ENCODE measurements at places on chromosomes 3 and 15.

GRCh38 chr3:53513556-53514190 is 19.3 kb downstream of the CACNA1D start:
- no peak for DNase-seq

DNA sequence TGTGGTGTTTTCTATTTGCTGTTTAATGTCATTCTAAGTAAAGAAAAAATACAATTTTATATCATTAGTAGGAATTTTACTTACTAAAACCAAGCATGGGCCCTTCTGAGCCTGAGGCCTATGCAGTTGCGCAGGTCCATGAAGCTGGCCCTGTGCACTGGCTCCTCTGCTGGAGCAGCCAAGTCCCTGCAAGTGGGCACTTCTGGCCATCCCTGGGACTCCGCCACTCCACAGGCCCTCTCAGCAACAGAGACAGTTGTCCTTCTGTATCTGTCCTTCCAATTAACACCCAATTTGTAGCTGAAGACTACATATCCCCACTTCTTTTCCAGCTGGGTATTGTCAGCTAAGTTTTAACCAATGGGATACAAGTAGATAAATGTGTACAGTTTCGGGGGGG is 49.9 kb upstream of the RYK start:
- no peak for DNase-seq

DNA sequence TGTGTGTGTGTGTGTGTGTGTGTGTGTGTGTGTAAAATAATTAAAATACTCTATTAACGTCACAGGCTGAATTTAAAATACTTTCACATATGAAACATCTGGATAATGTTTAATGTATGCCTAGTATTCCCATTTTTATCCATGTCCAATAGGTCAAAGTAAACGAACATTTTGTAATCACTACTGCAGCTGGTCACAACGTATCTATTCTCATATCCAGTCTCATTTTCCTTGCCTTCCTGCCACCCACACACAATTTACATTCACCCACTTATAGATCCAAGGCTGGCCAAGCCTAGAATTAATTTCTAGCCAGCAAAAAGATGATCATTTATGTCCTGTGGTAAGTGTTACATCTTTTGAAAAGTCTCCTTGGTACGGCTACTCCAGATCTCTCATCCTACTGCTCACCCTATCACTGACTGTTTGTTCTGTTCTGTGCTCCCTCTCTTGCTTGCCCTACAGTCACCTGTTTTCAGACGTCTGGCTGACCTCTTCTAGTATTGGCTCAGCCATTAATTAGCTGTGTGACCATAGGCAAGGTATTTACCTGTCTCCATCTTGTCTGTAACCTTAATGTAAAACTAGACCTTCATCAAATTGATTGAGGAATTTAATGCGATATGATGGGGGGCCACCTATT is 17.6 kb downstream of the SERPINI2 start:
- DNase-seq, result no peak

DNA sequence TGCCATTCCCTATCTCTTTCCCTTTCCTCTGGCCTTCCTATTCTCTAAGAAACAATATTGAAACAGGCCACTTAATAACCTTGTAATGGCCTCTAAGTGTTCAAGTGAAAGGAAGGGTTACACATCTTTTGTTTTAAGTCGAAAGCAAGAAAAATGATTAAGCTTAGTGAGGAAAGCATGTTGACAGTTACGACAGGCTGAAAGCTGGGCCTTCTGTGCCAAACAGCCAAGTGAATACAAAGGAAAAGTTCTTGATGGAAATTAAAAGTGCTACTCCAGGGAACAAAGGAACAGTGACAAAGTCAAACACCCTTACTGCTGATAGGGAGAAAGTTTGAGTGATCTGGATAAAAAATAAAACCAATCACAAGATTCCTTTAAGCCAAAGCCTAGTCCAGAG is 54.2 kb downstream of the SENP2 start:
- DNase-seq, result no peak

DNA sequence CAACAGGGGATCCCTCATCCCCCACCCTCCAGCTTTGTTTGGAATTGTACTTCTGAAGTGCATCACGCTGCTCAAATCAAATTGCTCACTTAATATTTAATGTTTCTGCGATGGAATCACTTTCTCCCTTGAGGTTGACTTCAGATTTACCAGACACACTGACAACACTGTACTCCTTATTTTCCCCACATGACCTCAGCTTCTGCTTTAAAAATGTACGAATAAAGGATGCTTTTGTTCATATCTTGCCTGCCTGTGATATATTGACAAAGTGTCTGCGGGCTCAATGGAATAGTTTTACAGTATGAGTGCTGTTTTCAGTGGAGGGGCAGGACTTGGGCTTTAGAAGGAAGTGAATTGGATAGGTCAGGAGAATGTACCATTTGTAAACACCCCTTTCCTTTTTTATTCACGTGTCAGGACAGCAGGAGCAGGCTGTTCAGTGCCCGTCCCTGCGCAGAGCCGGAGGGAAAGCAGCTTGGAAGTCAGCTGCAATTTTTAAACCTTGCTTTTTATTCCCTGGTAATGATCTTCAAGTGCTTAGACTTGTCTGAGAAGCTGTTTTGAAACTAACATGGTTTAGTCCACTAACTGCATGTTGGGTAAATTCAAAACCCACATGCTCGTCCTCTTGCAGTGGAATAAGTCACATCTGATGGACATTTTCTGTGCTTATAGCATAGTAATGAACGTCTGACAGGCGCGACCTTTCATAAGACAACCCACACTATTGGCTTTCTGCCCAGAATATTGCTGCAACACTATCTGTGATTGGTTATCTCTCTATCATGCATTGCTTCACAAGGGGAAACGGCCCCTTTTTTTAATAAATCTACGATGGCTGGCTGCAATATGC is 29.9 kb downstream of the MBNL1 start:
- peak; percentile 50 for DNase-seq

DNA sequence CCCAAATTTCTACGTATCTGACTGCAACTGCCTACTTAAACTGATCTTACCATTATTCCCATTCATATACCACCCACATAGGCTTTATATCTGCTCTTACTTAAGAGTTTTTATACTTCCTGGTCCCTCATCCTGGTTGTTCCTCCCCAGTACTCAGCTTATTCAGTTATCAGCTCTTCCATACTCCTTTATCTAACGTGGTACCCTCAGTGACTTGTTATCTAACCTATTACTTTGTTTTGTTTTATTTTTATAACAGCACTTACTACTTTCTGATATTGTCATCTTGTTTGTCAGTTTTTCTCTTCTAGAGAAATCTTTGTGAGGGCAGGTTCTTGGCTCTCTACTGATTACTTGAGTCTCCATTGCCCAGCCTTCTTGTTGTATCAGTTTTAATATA is 100.6 kb downstream of the ZNF609 start:
- DNase-seq, result no peak

- no peak for DNase-seq
Observed at GRCh38 chr3:12999147-13000140, 73.8 kb downstream of the IQSEC1 start.

DNA sequence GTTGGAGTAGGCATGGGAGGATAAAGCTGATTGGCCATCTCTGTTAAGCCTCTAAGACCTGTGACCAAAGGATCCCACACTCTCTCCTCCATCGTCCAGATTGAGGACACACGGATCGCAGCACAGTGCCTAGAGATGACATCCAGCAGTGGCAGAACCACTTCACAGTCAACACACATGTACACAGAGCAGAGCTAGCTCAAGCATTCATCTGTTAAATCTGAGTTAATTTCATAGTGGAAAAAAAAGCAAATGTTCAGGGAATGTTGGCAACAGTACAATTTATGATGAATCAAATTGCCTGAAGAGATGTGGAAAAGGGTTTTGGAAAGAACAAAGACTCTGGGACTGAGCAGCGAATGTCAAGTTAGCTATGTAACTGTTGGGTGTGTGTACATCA is 108.1 kb upstream of the PLAAT1 start:
- no peak for DNase-seq

GRCh38 chr3:179716226-179716625 is 63.4 kb downstream of the USP13 start:
- DNase-seq, result no peak

DNA sequence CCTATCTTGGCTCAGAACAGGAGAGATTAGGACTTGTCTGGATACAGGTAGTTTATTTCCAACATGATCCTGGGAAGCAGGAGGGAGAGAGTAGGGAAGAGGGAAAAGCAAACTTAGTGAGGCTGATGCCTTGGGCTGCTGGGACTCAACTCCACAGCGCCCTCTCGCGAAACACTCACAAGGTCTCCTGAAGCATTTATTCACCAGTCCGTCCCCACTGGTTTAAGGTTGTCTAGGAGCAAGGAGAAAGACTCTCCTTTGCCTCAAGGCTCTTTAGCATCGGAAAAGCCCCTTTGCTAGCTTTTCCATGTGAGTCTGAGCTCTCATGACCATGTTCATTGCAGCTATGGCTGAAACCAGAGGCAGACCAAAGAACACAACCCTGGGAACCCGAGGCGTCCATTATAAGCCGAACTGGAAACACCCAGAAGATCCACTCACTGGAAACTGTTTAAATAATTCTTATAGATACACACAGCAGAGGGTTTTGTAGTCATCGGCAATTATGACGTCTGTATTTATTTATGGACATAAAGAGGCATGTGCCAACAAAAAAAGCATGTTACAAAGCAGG is 244.5 kb downstream of the CD47 start:
- no peak for DNase-seq

DNA sequence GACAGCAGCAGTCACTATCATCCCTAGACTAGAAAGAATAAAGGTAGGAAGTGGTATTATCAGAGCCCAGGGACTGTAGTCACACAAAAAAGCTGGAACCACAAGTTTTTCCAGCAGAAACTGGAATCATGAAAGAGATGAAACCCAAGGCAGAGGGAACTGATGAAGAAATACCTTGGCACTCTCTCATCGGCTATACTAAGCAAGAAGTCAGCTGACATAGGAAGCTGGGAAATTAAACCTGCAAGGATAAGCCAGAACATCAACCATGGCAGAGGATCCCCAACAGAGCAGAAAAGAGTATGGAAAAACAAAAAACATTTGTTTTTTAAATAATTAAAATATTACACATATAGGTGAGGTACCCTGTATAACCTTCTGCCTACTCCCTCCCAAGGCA is 86.5 kb downstream of the AQR start:
- no peak for DNase-seq

DNA sequence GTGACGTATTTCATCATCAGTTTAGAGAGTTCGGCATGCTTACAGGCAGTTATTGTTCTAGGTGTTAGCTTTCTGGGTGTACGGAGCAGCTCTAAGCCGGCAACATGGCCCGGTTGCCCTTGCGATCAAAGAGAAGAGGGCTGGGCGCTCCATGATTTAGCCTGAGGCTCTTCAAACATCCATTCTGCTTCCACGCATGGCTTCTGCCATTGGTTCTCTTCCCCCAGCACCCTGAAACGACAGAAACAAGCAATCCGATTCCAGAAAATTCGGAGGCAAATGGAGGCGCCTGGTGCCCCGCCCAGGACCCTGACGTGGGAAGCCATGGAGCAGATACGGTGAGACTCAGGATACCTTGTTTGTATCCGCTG is 574 bp downstream of the NGRN start:
- DNase-seq, result no peak

GRCh38 chr15:78925956-78926743 is 18.7 kb downstream of the CTSH start:
- DNase-seq, result no peak

GRCh38 chr15:84143753-84144314 is 91.7 kb upstream of the GOLGA6L4 start:
- DNase-seq, result no peak

DNA sequence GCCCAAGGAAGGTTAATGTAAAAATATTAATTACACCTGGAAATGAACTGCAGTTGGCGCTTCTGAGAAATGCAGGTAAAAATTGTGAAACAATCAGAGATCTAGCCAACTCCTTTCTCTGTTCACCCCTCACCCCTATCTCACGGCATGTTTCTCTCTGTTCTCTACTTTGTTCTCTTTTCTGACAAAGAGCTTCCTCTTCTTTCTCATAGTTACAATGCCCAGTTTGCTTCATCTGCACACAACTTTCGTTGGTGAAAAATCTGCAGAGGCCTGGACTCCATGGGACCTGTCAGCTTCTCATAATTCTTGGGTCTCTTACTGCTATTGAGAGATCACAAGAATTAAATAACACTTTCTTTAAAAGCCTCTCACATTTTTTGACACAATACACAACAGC is 212.9 kb upstream of the LRRN1 start:
- DNase-seq, result no peak

GRCh38 chr15:82871832-82872484 is 62.5 kb downstream of the WHAMM start:
- no peak for DNase-seq

DNA sequence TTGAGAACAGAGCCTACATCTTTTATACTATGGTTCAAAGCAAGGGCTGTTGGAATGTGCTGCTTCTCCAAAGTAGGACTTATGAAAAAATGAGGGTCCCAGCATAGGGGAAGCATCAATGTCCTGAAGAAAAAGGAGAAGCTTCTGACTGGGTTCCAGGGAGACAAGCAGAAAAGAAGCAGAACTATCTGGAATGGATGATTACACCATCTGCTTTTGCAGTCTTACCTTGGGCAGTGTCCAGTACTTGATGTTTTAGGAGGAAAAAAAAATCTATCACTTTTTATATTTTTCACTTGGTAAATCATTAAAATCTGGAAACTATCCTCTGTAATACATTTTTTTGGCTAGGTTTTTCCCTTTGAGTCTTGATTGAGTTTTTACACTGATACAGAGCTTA is 57.9 kb upstream of the DPH6 start:
- DNase-seq, result no peak

- no peak for DNase-seq
Observed at GRCh38 chr3:48086705-48087104, 70.5 kb upstream of the MAP4 start.

DNA sequence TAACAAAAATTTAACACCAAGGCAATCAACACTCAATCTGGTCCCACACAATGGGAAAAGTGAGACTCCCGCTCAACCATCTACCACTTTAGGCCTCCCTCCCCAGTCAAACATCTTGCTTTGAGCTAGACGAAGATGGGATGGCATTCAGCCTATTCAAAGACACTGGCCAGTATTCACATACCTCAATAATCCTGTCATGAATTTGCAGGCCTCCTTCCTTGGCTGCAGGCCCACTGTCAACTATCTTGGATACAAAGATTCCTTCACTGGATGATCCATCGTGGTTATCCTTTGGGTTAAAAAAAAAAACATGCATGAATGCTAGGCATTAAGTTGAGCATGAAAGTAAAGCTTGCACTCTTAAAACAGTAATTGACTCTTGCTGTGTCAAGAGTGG is 22.6 kb downstream of the PDZRN3 start:
- DNase-seq, result no peak

DNA sequence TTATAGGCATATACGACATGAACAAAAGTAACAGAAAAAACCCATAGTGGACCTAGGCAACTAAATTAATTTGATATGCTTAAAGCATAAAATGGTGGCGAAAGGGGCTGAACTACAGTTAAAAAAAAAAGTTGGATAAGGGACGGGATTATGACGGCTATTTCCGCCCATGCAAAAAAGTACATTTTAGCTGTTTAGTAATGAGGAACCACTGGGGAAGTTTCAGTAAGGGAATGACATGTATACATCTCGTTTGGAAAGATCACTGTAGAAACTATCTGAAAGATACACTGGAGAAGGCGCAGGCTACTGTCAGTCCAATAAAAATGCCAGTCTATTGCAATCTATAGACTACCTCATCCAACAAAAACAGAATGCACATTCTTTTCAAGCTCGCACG is 65.6 kb downstream of the ZNF148 start:
- no peak for DNase-seq

Data from effector CD4-positive, alpha-beta T cell (primary cell).